Osteoblast (primary cell): ENCODE measurements at places on chromosomes 3 and 15.

DNA sequence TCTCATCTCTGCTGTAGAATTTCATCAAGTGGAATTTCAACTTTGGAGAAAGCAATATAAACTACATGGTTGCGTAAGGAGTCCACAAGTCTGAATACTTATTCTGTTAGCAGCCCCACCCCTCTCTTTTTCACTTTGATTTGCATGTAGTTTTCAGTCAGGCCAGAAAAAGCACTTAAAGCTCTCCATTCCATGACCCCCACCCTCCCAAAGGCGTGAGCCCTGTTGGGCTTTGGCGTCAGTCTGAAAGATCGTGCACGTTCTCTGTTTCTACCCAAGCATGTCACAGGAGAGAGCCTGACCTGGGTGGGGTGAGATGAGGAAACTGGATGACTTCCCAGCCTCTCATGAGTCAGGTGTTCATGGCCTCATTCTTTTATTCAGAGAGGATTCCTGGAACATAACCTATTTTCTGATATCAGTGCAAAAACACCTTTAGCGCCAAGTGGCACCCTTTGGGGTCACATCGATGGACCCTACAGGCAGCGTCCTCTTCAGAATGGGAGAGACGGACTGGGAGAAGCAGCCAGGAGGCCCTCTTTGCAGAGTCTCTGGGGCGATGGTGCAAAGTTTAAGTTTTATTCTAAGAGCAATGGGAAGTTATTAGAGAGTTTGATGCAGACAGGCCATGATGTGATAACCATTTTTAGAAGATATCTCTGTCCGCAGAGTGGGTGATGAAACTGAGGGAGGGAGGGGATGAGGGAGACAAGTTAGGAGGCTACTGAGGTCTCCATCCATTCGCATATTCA is 55.8 kb downstream of the LSM3 start:
- no peak for DNase-seq

- peak; percentile 84 for DNase-seq
Observed at GRCh38 chr3:15899388-15899787, 101.6 kb upstream of the ANKRD28 start.

DNA sequence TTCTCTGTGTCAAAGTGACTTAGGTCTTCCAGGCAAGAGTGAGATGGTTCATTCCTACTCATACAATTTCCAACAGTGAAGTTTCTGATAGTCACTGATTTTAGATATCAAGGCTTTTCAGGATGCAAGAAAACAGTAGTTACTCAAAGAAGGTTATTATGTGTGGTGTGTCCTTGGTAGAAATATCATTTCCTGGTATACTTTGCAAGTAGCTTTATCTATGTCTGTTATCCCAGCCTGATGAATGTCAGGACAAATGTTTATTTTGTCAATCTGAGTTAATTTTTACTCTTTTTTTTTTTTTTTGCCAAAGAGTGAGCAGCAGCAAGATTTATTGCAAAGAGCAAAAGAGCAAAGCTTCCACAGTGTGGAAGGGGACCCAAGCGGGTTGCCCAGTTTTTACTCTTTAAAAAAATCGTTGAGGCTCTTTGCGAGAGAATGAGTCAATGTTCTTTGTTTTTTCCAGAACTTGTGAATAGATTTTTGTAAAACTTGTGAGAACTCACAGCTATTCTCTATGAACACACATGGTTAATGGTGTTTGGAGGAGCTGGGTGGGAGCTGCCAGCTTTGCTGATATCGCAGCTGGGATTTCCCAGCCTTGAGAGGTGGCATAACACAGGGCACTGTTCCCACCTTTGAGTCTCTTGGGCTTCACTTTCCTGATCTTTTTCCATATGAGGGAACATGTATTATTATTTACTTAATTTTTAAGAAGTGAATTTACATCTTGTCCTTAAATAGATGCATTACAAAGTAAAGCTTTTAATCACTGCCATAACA is 51.9 kb downstream of the SV2B start:
- DNase-seq, result no peak

GRCh38 chr3:64056606-64057180 is 33.4 kb upstream of the PSMD6 start:
- peak; percentile 52 for DNase-seq

- DNase-seq, result peak; percentile 99
Observed at GRCh38 chr3:50163572-50164455, 8.7 kb downstream of the SEMA3F start.

GRCh38 chr15:74873756-74874424 is 725 bp upstream of the SCAMP2 start:
- DNase-seq, result no peak

- DNase-seq, result peak; percentile 99
Observed at GRCh38 chr3:23945913-23946687, 1.0 kb downstream of the NR1D2 start.

- DNase-seq, result peak; percentile 72
Observed at GRCh38 chr3:14441240-14441919, 39.0 kb downstream of the SLC6A6 start.

- DNase-seq, result peak; percentile 91
Observed at GRCh38 chr3:32177702-32178198, 60.7 kb upstream of the CMTM8 start.

DNA sequence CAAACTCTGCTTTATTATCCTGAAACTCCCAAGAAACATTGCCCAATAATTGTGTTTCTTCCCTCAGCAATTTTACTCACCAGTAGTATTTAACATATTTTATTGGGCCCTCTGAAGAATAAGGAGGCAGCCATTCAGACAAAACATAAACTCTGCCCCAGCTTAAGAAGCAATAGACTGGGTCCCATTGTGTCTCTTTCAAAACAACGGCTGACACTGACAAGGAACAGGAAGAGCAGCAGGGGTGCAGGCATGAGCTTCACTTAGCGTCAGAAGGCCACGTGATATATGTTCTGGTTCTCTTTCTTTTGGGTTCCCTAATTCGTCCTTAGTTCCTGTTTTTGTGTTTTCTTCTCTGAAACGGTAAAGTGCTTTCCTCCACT is 242.3 kb downstream of the FHIT start:
- no peak for DNase-seq

DNA sequence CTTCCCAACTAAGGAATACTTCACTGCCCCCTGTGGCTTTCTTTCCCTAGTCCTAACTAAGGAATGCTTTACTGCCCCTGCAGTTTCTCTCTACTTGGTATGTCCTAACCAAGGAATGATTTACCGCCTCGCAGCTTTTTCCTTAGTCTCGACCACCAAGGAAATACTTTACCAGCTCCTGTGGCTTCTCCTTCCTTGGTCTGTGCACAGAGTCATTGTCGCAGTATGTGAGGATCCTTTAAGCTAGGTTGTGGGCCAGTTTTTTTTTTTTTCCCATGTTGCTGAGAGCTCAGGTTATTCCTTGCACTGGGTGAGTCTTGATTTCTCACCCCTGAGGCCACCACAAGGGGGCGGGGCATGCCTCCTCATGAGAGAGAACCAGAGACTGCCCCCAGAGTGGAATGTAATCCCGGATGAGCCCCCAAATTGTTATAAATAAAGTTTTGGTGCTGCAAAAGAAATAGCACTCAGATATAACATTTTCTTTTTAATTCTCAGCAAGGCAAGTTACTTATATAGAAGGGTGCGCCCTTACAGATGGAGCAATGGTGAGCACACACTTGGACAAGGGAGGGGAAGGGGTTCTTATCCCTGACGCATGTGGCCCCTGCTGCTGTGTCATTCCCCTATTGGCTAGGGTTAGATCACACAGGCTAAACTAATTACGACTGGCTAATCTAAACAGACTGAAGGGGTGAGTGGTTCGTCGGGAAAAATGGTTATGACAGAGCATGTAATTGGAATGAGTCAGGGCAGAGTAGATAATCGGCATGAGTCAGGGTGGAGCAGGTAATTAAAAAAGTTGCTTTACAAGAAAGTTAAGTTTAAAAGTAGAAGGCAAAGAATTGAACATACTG is 27.0 kb downstream of the NDUFB4 start:
- DNase-seq, result no peak

GRCh38 chr3:86968244-86968932 is 22.6 kb downstream of the VGLL3 start:
- no peak for DNase-seq

- DNase-seq, result no peak
Observed at GRCh38 chr3:107236655-107237337, 140.4 kb upstream of the CCDC54 start.

DNA sequence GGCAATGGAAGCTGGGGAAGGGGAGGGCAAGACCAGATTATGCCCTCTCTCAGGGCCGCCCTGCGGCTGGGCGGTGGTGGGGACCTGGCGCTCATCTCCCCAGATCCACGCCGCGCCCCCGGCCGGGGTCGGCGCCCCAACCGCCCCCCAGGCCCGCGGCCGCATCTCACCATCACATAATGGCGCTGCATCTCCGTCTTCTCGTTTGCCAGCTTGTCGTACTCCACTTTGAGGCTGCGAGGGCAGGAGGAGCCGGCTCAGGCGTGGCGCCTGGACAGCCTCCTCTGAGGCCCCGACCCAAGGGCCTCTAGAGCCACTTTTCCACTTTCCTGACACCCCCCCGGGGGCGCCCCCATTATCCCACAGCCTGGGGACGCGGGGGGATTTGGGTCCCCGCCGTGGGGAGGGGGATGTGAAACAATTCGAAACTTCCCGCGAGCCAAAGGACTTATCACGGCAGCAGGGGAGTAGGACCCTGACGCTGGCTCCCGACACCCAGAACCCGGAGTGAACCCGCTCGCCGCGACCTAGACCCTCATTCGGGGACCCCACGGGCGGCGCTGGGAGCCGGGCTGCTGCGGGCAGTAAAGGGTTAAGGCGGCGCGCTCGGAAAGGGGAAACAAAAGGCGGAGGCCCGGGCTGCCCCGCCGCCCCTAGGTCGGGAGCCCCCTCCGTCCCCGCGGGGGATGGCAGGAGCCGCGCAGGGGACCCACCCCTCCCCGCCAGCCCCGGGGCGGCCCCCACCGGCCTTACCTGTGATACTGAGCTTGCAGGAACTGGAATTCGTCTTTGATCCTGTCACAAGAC is 2.1 kb downstream of the TLE3 start:
- DNase-seq, result peak; percentile 90

DNA sequence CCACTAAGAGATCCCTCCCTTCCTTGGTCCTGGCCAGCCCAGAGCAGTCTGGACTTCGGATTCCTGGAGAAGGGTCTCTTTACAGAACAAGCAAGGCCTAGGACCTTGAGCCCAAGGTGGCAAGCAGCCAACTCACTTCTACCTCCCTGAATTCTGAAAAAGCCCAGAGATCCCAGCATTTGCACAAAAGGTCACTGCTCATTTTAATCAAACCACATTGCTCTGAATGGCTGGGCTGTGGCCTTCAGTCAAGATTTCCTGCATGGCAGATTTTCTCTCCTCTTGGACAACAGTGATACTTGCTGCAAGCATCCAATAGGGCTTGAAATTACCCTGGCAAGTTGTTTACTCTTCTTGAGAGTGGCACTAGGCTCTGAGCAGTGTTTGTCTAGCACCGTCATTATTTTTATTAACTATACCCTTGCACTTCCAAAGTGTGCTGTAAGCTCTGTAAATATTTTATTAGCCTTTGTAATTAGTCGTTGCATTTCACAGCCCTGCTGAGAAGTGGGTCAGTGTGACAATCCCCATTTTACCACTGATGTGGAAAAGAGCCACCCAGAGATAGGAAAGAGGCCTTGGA is 274.7 kb upstream of the CTNNB1 start:
- DNase-seq, result no peak

DNA sequence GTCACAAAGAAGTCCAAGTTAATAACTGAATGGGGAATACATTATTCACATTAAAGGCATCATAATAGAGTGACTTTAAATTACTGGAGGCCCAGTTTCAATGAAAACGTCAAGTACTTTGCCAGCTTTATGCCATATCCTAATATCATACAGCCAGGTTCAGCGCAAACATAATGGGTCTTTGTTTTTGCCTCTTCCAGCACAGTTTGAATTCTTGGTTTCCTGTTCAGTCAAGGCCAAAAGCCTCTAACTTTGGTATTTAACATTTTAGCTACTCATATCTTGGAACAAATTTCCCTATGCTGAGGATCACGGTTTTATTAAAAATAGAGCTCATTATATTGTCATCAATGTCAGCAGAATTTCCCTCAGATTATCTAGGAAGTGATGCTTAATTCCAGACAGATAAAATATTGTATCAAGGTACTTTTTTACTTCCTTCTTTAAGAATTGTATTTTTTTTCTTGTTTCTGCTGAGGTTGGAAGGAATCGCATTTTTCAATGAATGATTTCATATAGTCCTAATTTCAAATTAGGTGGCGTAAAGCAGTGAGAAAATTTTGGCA is 269.2 kb downstream of the THRB start:
- no peak for DNase-seq

DNA sequence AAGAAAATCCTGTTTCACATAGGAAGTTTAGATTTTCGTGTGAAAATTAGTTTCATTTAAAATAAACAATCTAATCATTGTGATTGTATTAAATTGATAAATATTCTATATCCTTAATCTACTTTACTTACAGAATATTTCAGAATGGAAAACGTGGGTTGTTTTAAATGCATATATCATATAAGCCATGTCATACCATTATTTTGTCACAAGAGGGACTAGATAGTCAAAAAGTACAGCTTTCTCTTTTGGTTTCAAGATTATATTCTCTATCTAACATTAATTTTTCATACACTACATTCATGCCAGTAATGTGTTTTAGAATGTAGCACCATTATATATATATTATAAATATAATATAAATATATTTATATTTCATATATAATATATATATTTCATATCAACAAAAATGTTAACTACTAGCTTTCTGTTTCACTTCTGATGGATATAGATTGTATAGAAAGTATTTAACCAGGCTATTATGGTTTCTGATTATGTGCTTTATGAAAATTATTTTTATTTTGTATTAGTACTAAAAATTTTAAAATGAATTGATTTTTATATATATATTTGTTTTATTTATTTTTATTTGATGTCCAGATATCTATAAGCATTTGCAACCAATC is 45.3 kb downstream of the OSTN start:
- no peak for DNase-seq

GRCh38 chr3:169456900-169457299 is 206.6 kb downstream of the MECOM start:
- no peak for DNase-seq

DNA sequence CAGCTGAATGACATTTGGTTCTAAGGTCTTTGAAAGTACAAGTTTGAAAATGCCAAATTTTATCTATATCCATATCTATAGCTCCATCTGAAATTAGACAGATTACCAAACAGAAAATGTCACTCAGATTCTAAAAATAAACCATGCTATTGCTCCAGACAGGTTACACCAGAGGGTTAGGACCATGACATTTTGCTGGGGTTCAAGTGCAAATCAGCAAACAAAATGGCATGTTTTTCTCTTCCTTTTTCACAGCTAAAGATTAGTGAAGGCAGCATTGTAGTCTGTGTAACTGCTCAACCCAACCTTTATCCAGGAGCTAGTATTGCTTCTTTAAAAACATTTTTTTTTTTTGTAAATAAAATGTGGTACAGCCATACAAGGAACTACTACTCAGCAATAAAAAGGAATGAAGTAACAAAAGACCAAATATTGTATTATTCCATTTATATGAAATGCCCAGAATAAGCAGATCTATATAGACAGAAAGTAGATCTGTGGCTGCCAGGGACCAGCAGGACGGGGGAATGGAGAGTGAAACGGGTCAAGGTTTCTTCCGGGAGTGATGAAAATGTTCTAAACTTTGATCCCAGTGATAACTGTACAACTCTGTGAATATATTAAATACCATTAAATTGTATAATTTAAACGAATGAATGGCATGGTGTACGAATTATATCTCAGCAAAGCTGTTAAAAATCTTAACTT is 18.2 kb downstream of the VGLL4 start:
- no peak for DNase-seq
